ENCODE measurements at places on chromosomes 7 and 10.
A peak's percentile ranks its signal among the peaks of the same experiment; 100 is the strongest.

DNA sequence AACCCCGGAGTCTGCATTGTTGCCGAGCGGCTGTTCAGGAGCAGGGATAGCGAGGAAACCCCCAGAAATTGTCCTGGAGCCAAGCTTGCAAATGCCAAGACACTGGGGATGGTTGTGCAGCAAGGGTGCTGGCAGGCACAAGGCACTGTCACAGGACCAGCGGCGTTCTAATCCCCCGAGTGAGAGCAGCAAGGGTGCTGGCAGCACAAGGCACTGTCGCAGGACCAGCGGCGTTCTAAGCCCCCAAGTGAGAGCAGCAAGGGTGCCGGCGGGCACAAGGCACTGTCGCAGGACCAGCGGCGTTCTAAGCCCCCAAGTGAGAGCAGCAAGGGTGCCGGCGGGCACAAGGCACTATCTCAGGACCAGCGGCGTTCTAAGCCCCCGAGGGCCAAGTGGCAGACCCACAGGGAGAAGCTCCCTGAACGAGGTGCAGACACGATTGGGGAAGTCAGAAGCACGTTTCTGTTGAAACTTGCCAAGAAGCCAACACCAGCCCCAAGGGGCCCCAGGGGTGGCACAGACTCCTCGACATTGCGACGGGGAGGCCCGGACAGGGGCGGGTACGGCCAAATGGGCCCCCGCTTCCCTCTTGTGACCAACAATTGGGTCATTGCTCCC lies 40.4 kb upstream of the INPP5A start:
- DNase-seq: no peak

DNA sequence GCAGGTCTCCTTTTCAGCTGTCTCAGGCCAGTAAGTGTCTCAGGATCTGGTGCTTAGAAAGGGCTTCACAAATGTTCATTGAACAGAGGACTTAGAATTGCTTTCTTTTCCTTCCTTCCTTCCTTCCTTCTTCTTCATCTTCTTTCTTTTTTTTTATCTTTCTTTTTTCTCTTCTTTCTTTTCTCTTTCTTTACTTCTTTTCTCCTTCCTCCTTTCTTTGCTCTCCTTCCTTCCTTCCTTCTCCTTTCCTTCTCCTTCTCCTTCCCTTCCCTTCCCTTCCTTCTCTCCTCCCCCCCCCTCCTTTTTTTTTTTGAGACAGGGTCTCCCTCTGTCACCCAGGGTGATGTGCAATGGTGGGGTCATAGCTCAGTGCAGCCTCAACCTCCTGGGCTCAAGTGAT lies 34.6 kb downstream of the COL26A1 start:
- no peak for DNase-seq

- no peak for DNase-seq
Observed at GRCh38 chr7:111980725-111981124, 225.5 kb downstream of the DOCK4 start.

DNA sequence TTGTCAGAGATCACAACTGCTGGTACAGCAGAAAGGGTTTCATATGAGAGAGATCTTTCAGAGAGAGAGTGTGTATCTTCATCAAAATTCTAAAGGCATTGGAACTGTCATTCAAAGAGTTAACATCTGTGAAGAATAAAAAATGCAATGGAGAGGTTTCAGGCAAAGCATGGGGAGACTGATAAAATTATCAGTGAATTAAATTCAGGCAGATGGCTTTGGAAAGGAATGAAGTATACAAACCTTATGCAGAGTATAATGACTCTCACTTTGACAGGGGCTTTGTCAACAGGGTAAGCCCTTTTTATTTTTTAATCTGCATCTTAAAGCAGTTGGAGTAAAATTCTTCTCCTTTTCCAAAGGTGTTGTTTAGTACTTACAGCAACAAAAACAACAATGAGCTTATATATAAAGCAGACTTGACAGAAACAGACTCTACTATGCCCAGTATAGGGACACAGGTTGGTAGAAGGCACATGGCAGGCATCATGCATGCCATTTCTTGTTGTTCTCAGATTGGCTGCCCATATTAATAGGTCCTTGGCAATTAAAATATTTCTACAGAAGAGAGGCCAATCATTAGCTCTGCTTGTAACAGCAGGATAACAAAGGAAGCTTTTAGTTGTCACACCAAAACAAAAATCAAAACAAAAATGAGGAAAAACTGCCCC lies 54.9 kb upstream of the NXPH1 start:
- DNase-seq: peak; percentile 44

GRCh38 chr10:36281831-36282331 lies 639.8 kb upstream of the FZD8 start:
- DNase-seq: peak; percentile 20

DNA sequence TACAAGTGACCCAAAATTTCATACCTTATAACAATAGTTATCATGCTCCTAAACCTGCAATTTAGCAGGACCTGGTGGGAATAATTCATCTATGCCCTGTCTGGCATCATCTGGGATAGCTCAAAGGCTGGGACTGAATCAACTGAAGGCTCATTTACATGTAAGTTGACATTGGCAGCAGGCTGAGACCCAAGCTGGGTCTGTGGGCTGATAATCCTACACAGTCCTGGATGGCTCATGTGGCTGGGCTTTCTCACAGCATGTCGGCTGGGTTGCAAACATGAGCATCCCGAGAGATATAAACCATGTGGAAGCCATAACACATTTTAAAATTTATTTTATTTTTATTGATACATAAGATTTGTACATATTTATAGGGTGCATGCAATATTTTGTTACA lies 19.5 kb upstream of the ABCB5 start:
- DNase-seq: no peak
